ENCODE measurements at places on chromosomes 12 and 14. TPM values are rescaled to one million over a fixed set of nuclear protein-coding genes. Genes with fewer than 3 reads are reported as not detected.
A peak's percentile ranks its signal among the peaks of the same experiment; 100 is the strongest.

GRCh38 chr12:104510145-104510872 lies 53.6 kb downstream of the CHST11 start:
- no peak for DNase-seq

- DNase-seq, result no peak
These were observed 25.3 kb downstream of the C12orf75 start for GRCh38 chr12:105355752-105356151.

CTSG gene
- polyA plus RNA-seq, result 5.4 TPM

DNA sequence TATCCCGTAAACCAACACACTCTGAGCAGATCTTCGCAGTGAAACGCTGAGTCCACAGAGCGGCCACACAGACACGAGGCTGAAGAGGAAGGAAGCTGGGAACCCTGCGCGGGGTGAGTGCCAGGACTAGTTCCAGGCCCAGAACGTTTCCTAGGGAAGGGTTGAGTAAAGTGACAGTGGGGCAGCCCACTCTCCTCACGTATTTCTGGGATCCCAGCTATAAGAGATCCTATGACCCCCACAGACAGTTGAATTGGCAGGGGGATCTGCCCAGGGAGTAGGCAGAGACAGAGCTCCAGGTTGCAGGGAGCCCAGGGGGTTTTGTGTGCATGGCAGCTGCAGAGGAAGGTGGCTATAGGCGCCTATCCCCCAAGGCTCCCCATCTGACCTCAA lies 51.1 kb downstream of the GTF2A1 start:
- no peak for DNase-seq

GRCh38 chr12:30218073-30218472 lies 434.3 kb upstream of the TMTC1 start:
- no peak for DNase-seq

DNA sequence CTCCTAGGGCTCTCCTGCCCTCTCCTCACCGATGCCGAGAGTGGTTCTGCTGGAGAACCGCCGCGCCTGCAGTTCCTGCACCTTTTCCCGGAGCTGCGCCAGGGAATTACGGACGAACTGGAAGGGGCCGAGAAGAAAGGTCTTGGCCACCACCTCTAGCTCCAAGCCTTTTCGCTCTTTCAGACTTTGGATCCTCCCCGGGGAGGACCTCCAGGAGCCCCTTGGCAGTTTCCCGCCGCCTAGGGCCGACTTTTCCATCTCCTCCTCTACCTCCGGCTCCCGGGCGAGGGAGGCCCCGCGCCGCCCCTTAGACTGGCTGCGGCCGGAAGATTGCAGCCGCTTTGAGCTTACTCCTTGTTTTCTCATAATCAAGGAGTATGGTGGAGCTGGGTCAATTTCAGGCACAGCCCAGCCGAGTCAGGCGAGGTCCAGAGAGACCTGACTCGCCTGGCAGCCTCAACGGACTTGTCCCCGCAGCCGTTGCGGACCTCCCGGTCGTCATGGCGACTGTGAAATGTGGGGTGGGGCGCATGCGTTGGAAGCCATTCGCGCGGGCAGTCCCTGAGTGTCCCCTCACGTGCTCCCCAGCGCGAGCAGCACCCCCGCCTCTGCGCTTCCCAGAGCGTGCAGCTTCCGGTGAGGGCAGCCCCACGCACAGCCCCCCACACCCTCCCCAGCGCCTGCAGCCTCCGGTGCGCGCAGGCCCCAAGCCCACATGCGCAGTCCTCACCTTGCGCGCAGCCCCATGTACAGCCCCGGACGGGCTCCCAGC lies at the start of gene DPY19L2:
TSS of gene DPY19L2 (minus strand) at position 466 of the 772 bp plus-strand sequence. CDS start at position 366, 100 bp downstream.
- peak; percentile 68 for DNase-seq

Data from urinary bladder (tissue), 4 donors.